ENCODE measurements at places on chromosomes 3 and 15.
A peak's percentile ranks its signal among the peaks of the same experiment; 100 is the strongest.

DNA sequence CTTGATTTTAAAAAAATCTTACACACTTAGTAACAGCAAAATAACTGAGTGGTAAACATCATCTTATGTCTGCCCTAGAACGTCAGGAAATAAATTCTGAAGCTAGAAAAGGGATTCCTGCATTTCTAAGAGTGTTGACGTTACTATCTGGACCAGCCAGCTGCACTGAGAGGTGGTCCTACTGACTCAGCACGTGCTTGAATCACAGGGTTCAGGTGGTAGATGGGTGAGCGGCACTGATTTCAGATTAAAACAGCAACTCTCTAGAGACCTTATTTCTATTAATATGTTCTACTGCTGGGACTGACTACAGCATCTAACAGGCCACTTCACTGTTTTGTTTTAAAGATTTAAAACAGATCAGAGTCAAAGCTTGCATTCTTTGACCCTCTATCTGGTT, 377.2 kb downstream of the GABRB3 start:
- no peak for DNase-seq

DNA sequence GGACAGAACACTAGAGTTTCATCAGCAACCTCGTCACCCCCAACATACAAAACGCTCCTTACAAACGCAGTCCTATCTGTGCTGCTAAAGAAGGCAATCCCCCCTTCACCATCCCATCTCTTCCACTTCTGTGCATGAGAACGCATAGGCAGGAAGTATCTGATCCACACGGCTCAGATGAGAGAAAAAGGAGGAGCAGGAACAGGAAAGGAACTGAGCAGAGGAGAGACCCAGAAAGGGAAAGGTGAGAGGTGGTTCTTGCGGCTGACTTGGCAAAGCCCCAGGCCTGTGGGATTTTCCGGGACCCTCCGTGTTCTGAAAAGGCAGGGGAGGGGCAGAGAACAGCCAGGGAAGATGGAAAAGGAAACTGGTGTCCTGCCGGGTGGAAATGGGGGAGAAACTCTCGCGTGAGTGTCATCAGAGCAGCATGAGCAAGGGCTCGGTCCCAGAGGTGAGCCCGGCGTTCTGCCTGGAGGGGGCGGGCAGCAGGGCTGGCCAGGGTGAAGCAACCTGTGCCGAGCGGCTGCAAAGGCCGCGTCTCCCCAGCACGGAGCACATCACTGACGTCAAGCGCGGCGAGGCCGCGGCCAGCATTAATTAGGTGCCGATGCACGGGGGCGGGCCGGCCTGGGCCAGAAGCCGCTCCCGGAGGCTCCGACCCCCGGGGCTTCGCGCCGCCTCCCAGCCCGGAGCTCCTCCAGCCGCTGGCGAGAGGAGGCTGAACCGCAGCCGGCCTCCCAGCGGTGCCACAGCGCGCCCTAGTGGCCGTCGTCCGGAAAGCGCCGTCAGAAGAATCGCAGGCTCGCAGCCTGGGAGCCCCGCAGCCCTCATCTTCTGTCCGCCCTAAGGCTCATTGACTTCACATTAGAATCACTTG, 35.8 kb downstream of the CPN2 start:
- peak; percentile 78 for DNase-seq

- DNase-seq, result no peak
These were observed 10.2 kb downstream of the MRPS22 start for GRCh38 chr3:139353920-139354556.

GRCh38 chr3:11435440-11436165, 163.4 kb downstream of the ATG7 start:
- DNase-seq, result no peak

DNA sequence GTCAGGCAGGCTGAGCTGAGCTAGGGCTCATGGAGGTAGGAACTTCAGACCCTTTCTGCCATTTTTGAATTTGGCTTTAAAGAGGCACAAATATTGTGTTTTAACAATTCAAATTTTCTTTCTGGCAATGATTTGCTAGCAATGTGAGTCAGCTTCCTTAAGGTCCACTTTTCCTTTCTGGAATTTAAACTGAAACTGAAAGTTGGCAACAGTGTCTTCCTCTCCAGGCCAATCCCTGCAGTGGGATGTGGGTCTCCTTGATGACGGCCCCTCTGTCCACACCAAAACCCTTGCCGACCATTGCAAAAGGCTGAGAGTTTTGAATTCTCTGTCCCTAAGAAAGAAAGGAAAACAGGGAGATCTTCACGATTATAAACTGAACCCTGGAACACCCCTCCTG, 27.1 kb downstream of the RPSA start:
- DNase-seq, result no peak

- DNase-seq, result no peak
These were observed 63.5 kb upstream of the TRPC1 start for GRCh38 chr3:142660383-142660782.

- no peak for DNase-seq
These were observed 5.2 kb upstream of the RLBP1 start for GRCh38 chr15:89226359-89227221.

GRCh38 chr3:13177641-13178040, 104.4 kb upstream of the IQSEC1 start:
- DNase-seq, result no peak

DNA sequence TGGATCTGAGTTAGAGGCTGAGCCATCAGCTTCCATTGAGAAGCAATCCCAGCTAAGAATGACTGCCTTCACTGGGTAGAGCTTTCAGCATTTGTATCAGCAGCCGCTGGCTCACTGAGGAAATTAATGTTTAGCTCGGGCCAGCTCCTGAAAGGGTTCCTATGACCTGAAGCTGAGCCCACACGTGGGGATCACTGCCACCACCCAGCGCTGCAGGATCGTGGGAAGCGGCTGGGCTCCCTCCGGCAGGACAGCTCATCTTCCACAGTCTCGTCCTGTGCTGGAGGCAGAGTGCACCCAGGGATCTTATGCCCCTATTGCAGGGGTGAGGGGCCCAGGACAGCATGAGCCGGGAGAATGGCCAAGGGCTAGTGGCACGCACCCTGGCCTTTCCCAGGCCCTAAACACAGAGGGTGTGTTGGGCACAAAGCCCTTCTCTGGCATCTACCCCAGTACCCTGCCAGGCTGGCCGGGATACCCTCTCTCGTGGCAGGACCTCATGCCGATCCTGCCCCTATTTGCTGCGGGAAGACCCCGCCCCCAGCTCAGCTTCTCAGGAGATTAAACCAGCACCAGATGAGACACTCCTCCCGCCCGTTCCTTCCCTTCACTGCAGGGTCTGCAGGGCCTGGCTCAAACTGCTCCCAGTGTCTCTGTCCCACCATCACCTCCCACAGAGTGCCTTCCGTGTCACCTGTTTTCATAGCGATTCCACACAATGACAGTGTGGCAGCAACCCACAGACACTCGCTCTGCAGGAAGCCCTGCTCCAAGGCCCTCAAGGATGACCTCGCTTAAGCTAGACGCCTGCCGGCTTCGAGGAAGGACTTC, 28.5 kb downstream of the KLHL25 start:
- DNase-seq, result no peak

DNA sequence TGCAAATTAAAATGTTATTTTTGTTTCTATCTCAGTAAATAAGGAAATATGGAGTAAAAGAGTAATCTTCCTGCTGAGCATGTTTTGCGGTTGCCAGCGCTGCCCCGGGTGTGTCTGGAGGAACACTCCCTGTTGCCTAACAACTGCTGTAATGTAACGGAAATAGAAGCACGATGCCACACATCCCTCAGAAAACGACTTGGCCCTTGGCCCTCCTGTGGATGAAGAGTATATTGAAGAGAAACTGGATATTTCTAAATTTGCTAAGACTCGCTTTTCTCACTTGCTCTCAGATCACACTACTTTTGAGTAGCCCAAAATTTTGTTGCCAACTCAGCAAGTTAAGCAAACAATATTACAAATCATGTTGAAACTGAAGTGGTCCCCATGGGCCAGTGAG, 18.9 kb downstream of the CX3CR1 start:
- DNase-seq, result peak; percentile 51

DNA sequence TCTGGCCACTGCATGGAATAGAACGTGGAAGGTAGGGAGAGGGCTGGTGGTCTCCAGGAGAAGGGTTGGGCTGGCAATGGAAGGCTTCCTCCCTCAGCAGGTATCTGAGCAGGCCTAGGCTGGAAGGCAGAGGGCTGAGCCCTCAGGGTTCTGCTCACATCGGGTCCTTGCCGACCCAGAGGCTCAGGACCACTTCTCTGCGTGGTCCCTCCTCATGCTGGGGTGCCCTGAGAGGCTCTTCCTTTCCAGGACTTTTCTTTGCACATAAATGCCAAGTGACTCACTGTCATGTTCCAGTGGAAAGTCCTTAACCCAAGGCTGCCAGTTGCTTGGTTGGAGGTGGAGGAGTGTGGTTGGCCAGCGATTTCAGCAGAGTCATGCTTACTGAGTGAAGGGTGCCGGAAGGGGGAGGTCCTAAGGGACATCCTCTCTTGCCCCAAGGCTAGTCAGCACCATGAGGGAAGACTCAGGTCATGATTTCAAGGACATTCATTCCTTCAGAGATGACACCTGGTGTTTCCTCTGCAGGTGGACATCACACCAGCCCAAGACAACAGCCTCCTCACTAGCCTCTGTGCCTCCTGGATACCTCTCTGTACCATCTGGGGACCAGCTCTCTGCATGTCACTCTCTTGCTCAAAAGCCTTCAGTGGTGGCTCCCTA, 8.2 kb downstream of the SLC6A6 start:
- no peak for DNase-seq

GRCh38 chr3:160403796-160404470, 4.5 kb downstream of the SMC4 start:
- no peak for DNase-seq

DNA sequence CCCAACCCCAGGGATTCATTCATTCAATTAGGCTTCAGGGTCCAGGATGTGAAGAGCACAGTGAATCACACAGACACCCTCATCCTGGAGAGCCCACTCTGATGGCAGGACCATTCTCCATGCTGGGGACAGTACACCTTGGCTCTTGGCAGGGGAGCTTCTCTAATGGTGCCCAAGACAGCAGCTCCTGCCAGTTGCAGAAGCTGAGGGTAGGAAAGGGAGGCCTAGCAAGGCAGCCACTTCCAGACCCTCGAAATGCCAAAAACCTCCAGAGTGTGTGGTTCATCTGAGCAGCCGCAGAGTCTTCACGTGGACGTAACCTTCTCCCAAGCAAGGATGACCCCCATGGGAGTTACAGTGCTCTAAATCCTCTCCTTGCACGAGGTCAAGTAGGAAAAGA, 186.2 kb downstream of the XXYLT1 start:
- DNase-seq, result no peak

- no peak for DNase-seq
These were observed 2.4 kb downstream of the MB21D2 start for GRCh38 chr3:192915304-192915703.

DNA sequence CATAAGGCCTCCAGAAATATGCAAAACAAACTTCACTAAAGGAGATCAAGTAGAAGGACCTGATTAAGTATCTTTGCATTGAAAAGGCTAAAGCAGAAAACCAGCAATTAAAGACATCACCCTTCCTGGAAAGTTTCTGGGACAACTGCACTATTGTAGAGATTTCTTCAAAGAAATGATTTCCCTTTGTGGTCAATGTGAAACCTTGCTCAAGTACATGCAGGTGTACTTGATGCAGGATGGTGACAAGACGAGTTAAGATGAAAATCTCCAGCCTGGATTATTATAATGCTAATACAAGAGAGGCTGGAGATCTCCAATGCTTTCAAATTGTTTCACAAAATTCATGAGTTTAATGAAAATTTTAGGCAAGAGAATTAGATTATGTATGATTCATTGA, 208.4 kb downstream of the TIGIT start:
- DNase-seq, result no peak

DNA sequence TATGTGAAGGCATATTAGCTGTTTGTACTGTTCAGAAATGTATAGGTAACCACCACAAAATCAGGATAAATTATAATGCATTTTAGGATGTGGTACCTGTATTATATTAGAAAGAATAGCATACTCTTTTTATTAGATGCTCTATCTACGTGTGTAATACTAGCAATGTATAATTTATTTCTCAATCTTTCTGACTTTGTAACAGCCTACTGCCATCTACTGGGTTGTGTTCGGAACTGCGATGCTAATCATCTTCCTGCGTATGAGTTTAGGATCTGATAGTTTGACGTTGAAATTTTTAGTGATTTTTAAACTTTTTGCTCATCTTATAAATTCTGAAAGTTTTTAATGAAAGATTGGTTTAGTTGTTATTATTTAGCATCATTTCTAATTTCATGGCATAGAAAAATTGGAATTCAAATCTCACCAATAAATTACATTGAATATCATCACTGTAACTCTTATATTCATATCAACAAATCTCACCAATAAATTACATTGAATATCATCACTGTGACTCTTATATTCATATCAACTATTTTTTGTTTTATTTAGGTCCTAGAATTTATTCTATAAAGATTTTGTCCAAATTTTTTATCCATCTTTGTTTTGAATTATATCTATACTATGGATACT, 322.7 kb upstream of the ZNF717 start:
- DNase-seq, result no peak

- DNase-seq, result no peak
These were observed 119.7 kb upstream of the DLG1 start for GRCh38 chr3:197417911-197418618.

DNA sequence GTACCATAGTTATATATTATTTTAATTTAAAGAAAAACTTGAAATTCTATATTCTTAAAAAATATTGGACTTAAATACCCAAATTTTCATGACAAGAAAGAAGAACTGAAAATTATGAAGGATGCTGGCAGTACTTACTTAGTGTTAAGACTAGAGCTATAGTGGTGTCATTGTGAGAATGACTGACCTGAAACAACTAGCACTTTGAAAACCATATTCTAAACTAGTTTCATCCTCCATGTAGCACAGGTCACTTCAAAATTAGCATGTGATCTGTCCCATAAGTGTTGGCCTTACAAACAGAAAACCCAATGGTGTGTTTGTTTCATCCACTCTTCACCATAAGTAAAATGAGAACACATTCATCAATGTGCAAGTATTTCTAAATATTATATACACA, 208.6 kb downstream of the ZIC4 start:
- no peak for DNase-seq

- no peak for DNase-seq
These were observed 30.6 kb upstream of the PIAS1 start for GRCh38 chr15:68023307-68024101.

DNA sequence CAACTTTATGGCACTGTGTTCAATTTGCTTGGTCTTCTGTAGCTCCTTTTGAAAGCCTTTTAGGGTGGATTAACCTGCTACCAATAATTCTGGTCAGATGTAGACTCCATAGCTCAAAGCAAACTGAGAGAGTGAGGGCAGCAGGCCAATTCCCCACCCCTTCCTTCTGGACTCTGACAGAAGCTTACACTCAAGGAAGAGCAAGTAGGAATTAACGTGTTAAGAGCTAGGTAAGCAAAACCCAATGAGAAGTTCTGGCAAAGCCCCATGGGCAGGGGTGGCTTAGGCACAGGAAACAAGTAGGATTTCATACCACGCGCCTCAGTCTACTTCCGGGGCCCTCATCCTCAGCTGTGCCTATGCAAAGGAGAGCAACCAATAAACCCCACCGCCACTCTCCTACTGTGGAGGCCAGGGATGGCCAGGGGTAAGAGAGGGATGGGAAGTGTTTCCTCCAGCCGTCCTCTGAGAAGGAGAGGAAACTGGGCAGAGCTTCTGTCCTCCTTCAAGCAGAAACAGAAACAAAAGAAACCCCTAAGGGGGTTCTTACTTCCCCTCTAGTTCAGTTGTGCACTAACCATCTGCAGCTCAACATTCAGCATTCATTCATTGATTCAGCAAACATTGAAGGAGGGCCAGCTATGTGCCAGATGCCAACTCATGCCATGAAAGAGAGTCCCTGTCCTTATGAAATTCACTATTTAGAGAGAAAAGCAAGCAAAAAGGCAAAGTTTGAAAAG, 12.6 kb downstream of the CCR5 start:
- no peak for DNase-seq

All from activated CD4-positive, alpha-beta T cell treated with anti-CD3 and anti-CD28 coated beads, Interleukin-2, amount 50 U/mL, for 4 hours (primary cell).